ENCODE measurements at places on chromosomes 12 and 14. TPM values are rescaled to one million over a fixed set of nuclear protein-coding genes. Genes with fewer than 3 reads are reported as not detected.

Gene CHST11
- 6.1 TPM for total RNA-seq

Gene GZMB
- 0.48 TPM for total RNA-seq

Gene TSPAN9
- total RNA-seq = 299 TPM

Gene CPNE6
- 1.4 TPM for total RNA-seq

Gene KRT6C
- total RNA-seq = not detected

Gene PLEKHH1
- 2.6 TPM for total RNA-seq

Gene SLC6A15
- not detected for total RNA-seq

Gene KDM5A
- total RNA-seq = 35.3 TPM

Gene BIN2
- 2.4 TPM for total RNA-seq

Gene NEUROD4
- not detected for total RNA-seq

Gene TAS2R50
- total RNA-seq = 0.97 TPM

Gene KIF5A
- 0.22 TPM for total RNA-seq

Gene PLEKHG7
- not detected for total RNA-seq

Gene CYP46A1
- 5.5 TPM for total RNA-seq

Gene SLC24A4
- total RNA-seq = not detected

Gene CLEC7A
- total RNA-seq = 2.6 TPM

Gene ATG2B
- 14.2 TPM for total RNA-seq

Gene OAS2
- total RNA-seq = 6.4 TPM

Gene CLEC4C
- total RNA-seq = not detected

Gene OTOGL
- 0.51 TPM for total RNA-seq

Data from cardiac septum (tissue), 1 donor.